ENCODE measurements at places on chromosomes 1 and 21. TPM values are rescaled to one million over a fixed set of nuclear protein-coding genes. Genes with fewer than 3 reads are reported as not detected.

DNA sequence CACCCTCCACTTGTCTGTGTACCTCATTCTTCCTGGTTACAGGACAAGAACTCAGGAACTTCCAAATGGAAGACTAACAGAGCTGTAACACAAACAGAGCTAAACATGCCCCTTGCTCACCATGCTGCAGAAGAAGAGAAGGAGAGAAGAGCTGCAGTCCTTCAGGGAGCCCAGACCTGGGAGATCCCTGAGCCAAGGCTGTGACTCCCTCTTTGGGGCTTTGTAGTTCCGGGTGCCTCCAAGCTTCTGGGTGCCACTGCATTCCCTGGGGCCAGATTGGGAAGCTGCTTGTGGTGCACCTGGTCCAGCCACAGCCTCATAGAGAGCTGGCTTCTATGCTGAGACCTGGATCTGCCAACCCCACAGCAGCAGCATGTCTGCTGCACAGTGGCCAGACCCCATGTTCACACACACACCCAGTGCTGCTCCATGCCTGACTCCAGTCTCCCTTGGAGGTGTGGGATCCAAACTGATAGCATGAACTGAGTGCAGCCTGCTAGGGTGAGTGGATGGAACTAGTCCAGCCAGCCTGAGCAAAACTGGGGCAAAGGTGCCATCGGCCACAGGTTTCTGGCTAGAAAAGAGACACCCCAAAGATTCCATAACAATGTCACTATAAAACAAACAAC lies 263.0 kb upstream of the NRIP1 start:
- no peak for DNase-seq

DNA sequence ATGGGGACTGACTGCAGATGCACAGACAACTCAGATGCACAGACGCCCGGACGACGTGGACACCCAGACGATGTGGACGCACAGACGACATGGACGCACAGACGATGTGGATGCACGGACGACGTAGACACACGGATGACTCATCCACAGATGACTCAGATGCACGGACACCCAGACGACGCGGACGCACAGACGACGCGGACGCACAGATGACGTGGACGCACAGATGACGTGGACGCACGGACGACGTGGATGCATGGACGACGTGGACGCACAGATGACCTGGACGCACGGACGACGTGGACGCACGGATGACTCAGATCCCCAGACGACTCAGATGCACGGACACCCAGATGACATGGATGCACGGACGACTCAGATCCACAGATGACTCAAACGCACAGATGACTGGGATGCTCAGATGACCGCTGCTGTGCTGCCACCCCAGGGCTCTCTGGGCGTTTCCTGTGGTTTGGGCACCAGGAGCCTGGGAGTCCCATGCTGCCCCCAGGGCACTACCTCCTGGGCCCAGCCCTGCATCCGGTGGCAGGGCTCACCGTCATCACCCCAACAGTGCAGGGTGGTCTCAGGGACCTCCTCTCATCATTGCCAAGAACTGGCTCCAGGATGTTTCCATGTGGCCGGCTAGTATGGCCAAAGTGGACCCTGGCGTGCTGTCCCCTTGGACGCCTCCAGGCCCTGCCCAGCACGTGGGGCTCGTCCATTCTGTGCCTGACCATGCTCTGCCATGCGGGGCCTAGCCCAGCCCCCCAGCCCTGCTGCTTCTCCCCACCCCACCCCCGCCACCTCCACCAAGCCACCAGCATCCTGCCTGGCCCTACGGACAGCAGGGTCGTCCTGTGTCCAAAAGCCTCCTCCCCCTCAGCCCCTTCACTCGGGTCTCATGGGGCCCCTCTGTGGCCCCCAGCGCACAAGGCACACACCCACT lies 14.0 kb downstream of the FAAP20 start:
- no peak for DNase-seq

- DNase-seq = no peak
Measured at GRCh38 chr21:38156200-38156599, 100.6 kb upstream of the KCNJ15 start.

DNA sequence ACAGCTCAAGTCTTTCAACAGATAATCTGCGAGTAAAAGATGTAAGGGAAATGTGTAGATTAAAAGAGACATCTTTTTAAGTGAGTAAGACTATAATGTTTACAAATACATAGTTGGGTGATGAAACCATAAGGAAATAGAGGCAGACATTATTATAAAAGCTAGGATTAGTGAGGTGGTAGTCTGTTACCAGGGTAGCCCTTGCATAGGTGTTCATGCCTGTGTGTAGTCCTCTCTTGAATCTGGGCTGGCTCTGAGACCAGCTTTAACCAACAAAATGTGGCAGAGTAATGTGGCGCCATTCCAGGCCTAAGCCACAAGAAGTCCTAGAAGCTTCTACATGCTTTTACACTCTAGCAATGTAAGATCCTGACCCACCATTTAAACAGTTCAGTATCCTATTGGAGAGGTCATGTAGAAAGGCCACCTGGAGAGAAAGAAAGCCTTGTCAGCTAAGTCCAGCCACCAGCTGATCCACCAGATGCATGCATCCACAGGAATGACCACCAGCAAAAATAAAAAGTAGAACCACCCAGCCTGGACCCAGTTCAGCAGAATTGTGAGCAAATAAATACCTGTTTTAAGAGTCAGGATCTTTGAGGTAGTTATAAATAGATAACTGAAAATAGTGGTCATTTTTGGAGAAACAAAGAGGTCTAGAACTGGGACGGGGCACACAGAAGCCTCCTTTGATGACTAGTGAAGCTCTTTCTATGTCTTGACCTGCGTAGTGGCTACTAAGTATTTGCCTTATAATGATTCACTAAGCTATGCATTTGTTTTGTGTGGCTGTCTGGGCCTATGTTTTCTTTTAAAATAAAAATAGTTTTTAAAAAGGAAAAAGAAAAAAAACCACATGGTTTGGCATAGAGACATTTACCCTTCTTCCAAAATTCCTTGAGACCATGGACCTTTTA lies 8.1 kb downstream of the NIBAN1 start:
- no peak for DNase-seq

SCP2 gene
- 45.1 TPM for total RNA-seq

- DNase-seq = no peak
Measured at GRCh38 chr1:6348511-6349191, 44.9 kb downstream of the ACOT7 start.

GRCh38 chr1:117216718-117217117 lies 6.0 kb upstream of the VTCN1 start:
- DNase-seq = no peak

DNA sequence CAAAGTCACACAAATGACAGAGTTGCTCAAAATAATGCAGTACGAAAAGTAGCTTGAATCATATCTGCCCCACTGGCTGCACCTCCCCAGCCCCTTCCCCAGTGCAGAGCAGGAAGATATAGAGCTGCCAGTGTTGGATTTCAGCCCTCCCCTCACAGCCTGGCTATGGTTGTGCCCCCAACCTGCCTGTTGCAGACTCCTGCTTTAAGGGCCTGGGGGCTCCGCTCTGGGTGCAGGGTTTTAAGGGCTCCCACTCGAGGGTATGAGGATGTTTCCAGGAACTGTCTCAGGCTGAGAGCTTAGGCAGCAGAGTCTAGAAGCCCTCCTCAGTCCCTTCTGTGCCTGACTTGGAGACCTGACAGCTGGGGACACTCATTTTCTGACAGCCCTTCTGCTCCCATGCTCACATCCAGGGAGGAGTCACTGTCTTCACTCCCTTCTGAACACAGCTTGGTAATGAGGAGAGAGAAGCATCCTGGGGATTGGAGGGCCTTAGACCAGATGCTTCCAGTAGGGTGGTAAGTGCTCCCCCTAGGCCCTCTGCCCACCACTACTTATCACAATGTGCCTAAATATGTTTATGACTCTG lies 4.6 kb downstream of the S100A9 start:
- no peak for DNase-seq

GRCh38 chr1:236507022-236507700 lies 16.6 kb upstream of the LGALS8 start:
- no peak for DNase-seq

IL19 gene
- not detected for total RNA-seq

DNA sequence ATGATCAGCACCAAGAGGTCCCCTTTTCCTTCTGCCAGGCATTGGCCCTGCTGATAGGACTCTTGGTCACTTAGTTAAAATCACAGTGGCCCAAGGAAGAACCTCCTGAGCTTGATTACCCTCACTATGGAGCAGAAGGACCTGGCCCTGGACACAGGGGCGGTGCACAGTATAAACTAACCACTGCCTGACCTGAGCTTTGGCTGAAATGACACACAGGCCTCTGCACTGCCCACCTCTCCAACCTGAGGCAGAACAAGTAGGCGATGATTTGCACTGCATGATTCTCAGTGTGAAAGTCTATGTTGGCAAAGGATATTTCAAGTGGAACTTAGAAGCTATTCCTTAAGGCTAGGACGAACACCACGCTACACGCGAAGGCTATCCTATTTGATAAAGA lies 48.5 kb downstream of the CAPN2 start:
- DNase-seq = no peak

DNA sequence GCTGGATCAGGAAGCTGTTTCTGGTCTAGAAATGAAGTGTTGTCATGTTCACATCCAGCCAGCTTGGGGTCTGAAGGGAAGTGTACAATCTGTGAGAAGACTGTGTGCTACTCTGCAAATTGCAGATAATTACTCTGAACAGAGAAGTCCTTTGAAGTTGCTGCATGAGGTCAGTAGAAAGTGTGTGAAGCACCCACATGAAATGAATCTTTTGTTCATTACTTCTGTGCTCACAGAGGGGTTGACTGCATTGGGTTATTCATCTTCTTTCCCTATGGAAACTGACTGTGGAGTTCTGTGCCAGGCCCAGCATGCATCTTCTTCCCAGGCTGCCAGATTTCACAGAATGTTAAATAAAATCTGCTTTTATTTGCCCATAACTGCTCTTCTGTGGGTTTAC lies 47.1 kb downstream of the CTH start:
- DNase-seq = no peak

GRCh38 chr21:41070284-41070683 lies 97.7 kb upstream of the BACE2 start:
- no peak for DNase-seq

- DNase-seq = peak; percentile 95
Measured at GRCh38 chr1:151945725-151946722, 36.7 kb upstream of the THEM4 start.

- DNase-seq = peak; percentile 62
Measured at GRCh38 chr1:177948336-177948972, 21.4 kb downstream of the SEC16B start.

DNA sequence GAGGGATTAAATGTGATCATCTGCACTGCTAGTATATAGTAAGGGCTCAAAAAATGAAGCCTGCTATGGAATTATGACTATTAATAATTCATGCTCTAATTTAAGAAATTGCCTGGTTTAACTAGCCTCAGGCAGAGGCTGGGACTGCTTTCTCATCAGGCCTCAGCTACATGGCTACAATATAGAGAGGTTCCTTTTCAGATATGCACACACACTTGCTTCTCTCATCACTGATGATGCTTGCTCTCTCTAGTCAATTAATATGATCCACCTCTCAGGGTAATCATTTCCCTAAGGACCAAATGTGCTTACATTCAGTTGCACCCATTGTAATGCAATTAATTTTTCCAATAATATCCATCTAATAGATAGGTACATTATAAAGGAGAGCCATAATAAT lies 324.9 kb upstream of the ST6GALNAC5 start:
- DNase-seq = no peak

GRCh38 chr1:205505076-205505729 lies 734 bp downstream of the CDK18 start:
- no peak for DNase-seq

CCDC24 gene
- total RNA-seq = 31.2 TPM

DNA sequence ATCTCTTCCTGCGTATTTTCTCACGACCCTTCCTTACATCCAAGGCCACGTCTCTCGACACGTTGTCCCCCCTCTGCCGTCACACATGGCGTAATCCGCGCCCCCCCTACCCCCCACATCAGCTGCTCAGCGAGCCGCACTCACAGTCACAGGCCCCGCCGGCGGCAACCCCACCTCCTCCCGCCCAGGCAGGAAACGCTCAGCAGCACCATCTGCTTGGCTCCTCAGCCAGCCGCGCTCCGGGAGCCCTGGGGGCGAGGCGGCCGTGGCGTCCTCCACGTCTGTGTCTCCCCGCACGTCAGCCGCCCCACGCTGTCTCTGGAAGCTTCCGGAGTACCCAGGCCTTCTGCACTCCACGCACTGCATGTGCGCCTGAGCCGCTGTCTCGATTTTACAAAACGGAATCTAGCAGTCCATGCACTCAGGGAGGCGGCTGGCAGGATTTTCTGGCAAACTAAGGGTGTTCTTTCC lies 64.6 kb downstream of the SIK1 start:
- DNase-seq = no peak

KIF2C gene
- total RNA-seq = 55.4 TPM

DNA sequence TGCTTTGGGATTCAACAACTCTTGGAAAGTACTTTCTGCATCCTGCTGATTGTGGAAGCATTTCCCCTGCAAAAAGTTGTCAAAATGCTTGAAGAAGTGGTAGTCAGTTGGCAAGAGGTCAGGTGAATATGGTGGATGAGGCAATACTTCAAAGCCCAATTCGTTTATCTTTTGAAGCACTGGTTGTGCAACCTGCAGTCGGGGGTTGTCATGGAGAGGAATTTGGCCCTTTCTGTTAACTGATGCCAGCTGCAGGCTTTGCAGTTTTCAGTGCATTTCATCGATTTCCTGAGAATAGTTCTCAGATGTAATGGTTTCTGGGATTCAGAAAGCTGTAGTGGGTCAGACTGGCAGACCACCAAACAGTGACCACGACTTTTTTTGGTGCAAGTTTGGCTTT lies 47.6 kb upstream of the GJA5 start:
- no peak for DNase-seq

- DNase-seq = no peak
Measured at GRCh38 chr1:160800645-160801408, 4.9 kb downstream of the LY9 start.

DNA sequence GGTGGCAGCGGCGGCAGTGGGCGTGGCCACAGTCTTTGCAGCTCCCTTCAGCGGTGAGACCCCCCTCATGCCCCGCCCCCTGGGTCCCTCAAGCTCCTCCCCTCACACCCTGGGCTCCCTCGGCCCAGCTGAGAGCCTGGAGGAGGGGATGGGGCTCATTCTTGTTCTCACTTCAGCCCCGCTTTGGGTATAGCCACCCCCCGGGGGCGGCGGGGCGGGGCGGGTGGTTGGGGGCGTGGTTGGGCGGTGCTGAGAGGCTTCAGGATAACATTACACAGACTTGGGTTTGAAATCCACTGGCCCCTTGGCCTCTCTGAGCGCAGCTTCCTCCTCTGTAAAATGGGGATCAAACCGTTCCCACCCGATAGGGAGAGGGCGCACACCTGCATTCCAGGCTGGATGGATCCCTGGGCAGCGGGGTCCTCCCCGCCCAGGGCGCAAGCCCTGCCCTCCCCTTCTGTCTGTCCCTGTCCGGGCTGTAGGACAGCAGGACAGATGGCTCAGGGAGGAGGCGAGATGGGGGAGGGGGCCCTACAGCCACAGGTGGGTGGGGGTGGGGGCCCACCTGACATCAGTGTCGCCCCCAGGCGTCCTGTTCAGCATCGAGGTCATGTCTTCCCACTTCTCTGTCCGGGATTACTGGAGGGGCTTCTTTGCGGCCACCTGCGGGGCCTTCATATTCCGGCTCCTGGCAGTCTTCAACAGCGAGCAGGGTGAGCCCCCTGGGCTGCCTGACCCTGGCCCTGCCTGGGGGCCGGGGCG lies 5.1 kb downstream of the CLCNKA start:
- no peak for DNase-seq

- DNase-seq = peak; percentile 88
Measured at GRCh38 chr1:39395357-39395831, 96.0 kb upstream of the BMP8A start.

CHIA gene
- total RNA-seq = not detected

PRAMEF10 gene
- total RNA-seq = not detected

- DNase-seq = peak; percentile 91
Measured at GRCh38 chr1:26907071-26907917, 6.5 kb downstream of the NR0B2 start.

MAEL gene
- not detected for total RNA-seq
